ENCODE measurements at places on chromosomes 2 and 18.

- DNase-seq, result no peak
These were observed 62.6 kb downstream of the ZNF236 start for GRCh38 chr18:76885001-76885400.

- DNase-seq, result no peak
These were observed 86.7 kb upstream of the CTAGE1 start for GRCh38 chr18:22504251-22505030.

DNA sequence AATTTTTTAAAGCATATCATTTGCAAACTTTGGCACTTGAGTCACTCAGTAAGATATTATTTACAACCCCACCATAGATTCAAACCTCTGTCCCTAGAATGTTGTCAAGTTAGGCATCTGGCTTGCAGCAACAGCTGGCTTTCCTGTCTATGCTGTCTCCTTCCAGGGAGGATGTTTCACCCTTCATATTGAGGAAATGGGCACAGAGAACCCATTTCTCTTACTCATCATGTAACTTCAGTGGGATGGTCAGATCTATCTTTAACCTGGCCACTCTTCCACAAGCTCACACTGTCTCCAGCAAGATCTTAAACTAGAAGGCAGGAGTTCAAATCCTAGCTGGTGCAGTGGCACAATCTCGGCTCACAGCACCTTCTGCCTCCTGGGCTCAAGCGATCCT lies 15.8 kb downstream of the LCT start:
- no peak for DNase-seq

DNA sequence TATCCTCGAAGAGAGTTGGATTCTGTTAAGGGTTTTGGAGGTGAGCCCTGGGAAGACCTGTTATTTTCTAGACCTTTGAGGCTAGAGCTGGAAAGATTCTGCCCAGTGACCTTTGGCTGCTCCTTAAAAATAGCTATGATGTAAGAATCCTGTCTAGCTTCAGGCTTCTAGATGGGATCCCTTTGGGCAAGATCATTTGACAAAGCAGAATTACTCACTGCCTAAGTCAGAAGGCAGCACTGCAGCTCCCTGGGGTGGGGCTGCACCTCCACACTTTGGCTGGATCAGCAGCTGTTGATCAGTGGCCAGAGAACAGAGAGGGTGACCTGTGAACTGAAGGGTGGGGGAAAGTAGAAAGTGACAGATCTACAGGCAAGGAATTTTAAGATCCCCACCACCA lies 103.8 kb downstream of the ASAP2 start:
- no peak for DNase-seq

DNA sequence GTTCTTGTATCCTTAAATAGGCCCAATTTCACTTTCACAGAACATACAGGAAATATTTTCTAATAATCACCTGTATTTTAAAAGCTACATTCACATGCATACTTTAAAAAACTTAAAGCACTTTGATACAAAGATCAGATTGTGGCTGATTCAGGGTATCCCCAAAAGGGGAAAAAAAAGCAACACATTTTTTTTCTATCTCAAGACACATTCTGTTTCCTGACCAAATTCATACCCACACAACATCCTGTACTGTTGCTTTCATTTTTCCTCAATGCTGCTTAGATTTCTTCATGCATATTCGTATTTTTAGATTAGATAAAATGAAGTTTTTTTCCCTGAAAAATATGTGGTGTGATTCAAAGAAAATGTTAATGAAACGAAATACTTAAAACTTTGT lies 122.5 kb downstream of the TMEFF2 start:
- DNase-seq, result no peak

- DNase-seq, result no peak
These were observed 9.0 kb upstream of the SCN9A start for GRCh38 chr2:166384774-166385173.

- no peak for DNase-seq
These were observed 24.0 kb upstream of the EDAR start for GRCh38 chr2:109013051-109013450.

- DNase-seq, result no peak
These were observed 67.8 kb upstream of the SLC9A2 start for GRCh38 chr2:102551329-102552096.

- no peak for DNase-seq
These were observed 66.4 kb downstream of the VIT start for GRCh38 chr2:36762764-36763490.

All from stimulated activated CD8-positive, alpha-beta memory T cell treated with anti-CD3 and anti-CD28 coated beads, Interleukin-4, amount 100 ng/mL, for 1 hour (primary cell).